ENCODE measurements at places on chromosomes 4 and X.
A peak's percentile ranks its signal among the peaks of the same experiment; 100 is the strongest.

DNA sequence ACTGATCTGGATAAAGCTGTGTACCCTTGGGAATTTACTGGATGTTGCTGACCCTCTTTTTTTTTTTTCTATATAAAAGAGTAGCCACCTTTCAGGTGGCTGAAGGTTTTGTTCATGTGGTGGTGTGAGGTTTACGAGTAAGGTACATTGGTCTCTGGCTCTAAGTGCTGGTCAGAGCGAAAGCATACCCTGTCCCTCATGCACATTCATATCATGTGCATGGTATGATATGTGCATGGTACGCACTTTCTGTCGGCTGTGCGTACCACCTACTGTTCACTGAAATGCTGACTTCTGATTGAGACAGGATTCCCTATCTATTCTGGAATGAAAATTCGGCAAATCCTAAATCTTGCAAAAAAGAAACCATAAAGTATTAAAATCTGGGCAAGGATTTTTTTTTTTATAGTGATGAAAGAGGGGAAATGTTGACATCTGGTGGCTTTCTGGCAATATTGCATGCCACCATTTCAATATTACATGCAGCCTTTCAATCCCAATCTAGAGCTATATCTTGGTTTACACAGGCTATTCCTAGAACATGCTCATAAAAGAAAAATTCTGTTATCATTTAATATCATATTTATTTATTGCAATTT, 32.8 kb downstream of the FAM149A start:
- ATAC-seq: no peak

DNA sequence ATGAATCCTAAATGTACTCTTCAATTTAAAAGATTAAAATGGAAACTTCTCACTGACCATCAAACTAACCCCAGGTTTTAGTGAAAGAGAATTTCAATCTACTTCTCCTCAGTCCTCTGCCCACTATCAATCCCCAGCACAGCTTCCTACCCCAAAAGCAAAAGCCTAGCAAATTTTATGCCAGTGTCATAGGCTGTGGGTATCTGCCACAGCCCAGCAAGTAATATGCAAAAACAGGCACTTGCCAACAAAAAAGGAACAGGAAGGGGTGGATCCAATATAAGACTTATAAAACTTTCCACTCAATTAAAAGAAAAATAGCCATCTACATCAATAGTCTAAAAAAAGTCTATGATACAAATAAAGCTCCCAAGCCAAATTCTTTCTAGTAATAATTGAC, 22.3 kb downstream of the CAMK2D start:
- ATAC-seq: no peak

- no peak for ATAC-seq
Observed at GRCh38 chr4:84126061-84126787, 372.9 kb downstream of the NKX6-1 start.

DNA sequence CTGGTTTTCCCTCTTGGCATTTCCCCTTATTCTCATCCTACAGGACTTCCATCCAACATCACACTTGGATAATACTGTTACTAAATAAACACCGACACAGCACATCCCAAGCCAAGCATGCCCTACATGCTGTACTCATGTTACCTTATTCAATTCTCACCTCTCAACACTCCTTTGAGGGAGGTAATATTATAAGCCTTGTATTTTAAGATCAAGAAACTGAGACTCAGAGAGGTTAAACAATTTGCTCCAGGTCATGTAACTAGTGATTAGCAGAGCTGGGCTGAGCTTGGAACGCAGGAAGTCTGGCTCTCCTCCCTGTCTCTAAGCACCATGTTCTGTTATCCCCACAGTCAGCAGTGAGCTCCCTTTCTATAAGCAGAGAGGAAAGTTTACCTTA, 333.6 kb upstream of the IGFBP7 start:
- ATAC-seq: no peak

DNA sequence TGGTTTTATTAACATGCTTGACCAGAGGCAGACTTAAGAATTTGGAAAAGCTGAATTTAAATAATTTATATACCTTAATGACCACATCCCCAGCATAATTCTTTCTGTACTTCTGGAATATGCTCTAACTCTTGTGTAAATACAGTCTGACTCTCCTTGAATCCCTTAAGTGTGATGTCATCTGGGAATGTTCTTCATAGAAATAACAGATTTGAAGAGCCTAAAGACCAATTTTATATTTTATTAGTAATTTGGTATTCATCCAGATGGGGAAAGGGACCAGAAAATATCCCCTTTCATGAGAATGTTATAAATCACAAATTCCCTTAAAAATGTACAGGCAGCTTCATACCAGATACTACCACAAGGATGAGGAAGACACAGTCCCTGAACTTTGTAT, 58.3 kb downstream of the KCNIP4 start:
- no peak for ATAC-seq

GRCh38 chr4:82201303-82201702, 172.5 kb downstream of the HNRNPD start:
- ATAC-seq: no peak

- ATAC-seq: no peak
Observed at GRCh38 chr4:112845386-112845785, 204.1 kb upstream of the ANK2 start.

DNA sequence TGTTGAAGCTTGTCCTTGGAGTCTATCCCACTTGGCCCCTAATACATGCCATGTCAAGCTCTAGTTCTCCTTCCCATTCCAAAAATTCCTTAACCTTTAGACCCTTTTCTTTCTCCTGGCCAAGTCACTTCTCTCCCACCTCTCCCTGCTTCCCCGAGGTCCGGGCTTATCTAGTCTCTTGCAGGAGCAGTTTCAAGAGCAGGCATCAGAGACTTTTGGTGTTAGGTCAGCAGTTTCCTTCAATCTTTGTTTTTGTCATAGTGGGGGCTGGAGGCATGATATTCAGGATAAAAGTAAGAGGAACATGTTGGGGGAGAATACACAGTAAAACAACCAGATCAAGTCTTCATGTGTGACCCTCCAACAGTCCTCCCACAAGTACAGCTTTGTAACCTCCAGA, 11.5 kb upstream of the IDS start:
- no peak for ATAC-seq

DNA sequence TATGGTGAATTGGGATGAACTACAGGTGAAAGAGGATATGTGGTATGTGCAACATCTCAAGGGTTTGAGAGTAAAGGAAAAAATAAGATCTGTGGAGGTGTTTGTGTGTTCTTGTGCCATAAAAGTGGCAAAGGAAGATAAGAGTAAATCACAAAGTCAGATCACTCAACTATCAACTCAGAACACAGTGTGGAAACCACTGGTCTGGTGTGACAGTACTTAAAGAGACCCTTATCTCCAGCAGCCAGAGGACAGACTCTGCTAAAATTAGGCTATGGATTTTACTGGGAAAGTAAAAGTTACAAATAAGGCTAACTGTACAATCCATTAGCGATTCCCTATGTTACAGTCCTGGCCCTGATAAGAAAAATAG, 54.0 kb upstream of the PRDM8 start:
- ATAC-seq: no peak

DNA sequence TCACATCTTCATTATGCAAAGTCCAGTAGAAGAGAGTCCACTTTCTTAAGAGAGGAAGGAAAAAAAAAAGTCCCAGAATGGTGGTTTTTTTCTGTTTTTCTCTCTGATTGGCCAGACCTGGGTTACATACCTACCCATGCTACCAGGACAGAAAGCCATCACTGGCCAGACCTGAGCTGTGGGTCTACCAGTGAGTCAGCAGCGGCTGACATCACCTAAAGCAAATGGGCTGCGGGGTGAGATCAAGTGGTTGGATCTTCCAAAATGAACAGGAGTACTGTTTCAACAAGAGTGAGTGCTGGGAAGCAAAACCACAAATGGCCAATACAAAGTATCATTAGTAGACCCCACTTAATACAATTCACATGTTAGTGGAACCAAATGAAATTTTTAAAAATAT, 1.6 kb upstream of the NDST3 start:
- ATAC-seq: no peak

DNA sequence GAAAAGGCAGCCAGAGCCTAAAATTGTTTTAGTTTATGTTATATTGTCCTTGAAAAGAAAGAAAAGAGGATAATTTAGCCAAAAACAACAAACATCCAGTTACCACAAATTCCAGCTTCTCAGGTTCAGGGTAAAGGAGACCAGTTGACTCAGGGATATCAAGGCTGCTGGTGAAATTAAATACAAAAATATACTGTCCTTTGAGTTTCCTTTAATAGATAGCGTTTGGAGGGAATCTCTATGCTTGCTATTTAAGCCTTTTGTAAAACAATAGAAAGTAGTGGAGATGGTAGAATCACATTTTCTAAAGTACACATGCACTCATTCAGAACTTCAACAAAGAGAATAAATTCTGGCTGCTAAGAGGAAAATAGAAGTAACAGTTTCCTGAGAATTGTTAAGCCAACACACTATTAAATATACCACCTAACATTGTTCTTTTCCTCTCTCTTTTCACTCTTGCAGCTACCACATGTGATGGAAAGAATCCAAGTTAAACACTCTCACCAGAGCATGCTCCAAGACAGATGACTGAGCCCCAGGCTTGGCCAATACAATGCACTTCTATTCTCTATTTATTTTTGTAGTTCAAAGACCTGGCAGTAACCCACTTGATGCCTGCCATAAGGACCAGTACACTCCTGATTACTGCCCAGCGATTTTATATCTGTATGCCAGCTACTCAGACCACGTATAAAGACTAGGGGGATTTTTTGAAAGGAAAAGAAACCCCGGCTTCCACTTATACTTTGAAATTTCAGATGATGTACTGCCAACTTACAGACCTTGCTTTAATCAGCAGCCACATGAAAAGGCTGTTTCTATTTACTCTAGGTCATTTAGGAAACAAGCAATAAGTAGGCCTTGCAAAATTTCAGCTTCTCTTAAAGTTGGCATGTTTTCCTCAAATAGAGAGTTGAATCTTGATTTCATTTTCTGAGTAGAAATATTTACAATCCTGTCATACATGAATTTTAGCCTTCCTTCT, 756.9 kb downstream of the FAT4 start:
- ATAC-seq: no peak

- ATAC-seq: no peak
Observed at GRCh38 chrX:120310861-120311726, at the start of gene TMEM255A. Gene TMEM255A, minus strand, starts transcription at chrX:120311461. Its CDS starts 152 bp downstream, at chrX:120311309.

- ATAC-seq: no peak
Observed at GRCh38 chr4:166195101-166195500, 322.1 kb downstream of the TLL1 start.

DNA sequence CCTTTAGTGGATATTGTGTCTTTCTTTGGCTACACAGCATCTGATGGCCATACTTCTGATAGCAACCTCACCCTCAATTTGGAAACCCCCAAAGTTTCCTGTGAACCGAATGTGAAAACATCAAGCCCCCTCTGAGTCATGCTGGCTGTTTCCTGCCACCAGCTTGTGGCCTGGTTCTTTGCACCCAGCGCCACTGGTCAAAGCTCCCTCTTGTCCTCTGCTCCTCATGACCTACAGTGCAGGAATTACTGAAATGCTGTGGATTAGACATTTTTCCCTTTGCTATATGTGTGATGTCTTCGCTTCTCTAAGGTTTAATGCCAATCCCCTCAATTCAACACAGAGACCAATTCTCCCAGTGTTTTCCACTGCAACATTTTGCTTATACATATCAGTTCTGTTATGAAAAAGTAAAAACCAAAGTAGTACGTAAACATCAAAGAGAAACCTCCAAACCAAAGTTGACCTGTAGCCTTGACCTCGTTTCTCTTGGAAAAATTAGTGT, 224.0 kb upstream of the TENM3 start:
- ATAC-seq: peak; percentile 13

DNA sequence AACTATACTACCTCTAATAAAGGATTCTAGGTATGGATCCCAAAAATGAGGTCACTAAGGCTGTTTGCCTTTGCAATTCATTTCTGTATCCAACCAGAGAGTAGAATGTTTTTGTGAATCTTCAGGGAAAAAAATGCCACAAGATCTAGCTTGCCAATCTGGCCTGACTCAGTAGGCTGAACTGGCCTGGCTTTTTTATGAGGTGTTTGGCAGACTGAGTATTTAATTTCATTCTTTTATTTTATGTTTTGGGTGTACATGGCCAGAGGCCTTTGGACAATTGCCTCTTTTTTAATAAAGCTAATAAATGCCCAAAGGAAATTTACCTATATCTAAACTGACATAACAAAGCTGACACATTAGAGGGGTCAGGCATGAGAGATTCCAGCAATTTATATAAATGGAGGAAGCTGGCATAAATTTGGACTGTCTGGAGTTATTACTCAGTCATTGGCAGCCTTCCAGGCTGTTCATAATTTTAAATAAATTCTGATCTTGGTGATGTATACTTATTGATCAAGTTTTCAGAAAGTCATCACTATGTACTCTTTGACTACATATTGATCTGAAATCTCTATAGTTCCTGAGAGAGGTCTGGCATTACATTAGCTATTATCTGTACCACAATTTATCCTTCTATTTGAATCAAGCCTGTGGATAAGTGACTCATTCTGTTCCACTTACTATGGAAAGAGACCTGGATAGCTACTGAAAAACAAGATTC, 376.4 kb upstream of the NOCT start:
- ATAC-seq: no peak

GRCh38 chrX:118225711-118226428, 109.3 kb upstream of the KLHL13 start:
- no peak for ATAC-seq

DNA sequence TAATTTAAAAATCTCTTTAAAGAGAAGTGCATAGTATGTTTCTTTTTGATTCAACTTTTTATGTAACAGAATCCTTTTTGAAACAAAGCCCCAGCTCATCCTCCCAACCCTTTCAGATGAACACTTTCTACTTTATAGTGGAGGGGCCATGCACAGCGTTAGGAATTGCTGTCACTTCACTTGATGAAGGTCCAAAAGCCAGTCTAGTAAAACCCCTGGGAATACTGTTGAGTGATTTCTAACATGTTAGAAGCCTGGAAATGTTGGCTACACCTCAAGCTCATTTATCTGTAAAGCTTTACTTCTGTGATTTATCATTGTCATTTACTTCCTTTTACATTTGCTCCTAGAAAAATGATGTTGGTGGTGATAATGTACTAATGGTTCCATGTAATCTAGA, 1608.9 kb upstream of the TENM3 start:
- no peak for ATAC-seq

DNA sequence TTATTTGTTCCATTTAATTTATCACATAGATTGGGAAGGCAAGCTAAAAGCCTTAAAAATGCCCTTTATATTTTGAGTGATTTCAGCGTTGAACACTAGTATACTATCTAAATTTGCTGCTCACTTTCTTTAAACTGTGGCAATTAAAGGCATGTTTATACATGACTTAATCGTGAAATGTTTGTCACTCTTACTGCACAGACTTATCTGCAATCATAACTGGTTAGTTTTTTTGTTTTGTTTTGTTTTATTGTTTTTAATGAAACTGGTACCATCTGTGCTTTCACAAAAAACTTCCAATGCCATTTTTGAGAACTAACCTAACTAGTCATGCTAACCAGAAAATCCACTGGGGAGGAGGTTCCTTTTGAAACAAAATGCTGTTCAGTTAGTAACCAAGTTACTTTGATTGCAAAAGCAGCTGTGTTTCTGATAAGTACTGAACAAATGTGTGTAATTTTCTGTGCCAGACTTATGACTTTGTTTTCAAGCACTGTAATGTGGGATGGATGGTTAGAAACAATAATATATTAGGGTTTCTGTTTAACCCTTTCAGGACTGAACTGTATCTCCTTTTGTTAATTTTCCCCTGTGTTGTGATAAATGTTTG, 56.1 kb downstream of the CCKAR start:
- ATAC-seq: no peak

- no peak for ATAC-seq
Observed at GRCh38 chr4:161540265-161540664, 623.5 kb downstream of the FSTL5 start.

Data from activated CD4-positive, CD25-positive, alpha-beta regulatory T cell treated with anti-CD3 and anti-CD28 coated beads, Interleukin-2, amount 50 U/mL, for 24 hours (primary cell).